ENCODE measurements at places on chromosomes 11 and 22. TPM values are rescaled to one million over a fixed set of nuclear protein-coding genes. Genes with fewer than 3 reads are reported as not detected.

DNA sequence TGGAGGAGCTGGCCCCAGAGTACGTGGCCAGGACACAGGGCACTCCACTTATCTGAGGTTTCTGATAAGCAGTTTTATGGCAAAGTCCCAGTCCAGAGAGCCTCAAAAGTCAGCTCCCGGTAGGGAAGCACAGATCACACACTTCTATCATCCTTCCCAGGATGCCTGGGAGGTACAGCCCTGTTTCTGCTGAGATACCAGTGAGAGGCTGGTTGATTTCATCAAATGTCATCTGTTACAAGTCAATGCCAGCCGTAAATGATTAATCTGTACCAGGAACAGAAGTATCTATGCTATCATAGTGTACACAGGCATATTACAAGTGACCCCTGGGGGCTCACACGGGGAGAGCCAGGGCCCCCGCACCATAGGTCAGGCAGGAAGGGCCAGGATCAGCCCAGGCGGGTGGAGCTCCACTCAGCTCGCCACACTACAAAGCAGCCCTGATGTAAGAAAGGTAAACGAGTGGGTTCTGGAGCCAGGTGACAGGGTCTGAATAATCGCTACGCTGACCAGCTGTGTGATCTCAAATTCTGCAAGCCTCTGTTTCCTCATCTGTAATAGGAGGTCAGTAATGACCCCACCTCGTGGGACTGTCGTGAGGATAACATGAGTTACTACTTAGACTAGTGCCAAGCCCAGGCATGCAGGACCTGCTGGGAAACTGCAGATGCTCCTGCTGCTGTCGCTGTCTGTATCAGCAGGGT, 17.6 kb downstream of the PLA2G6 start:
- DNase-seq: no peak

- no peak for DNase-seq
Measured at GRCh38 chr11:65478388-65479183, 20.3 kb upstream of the MALAT1 start.

DNA sequence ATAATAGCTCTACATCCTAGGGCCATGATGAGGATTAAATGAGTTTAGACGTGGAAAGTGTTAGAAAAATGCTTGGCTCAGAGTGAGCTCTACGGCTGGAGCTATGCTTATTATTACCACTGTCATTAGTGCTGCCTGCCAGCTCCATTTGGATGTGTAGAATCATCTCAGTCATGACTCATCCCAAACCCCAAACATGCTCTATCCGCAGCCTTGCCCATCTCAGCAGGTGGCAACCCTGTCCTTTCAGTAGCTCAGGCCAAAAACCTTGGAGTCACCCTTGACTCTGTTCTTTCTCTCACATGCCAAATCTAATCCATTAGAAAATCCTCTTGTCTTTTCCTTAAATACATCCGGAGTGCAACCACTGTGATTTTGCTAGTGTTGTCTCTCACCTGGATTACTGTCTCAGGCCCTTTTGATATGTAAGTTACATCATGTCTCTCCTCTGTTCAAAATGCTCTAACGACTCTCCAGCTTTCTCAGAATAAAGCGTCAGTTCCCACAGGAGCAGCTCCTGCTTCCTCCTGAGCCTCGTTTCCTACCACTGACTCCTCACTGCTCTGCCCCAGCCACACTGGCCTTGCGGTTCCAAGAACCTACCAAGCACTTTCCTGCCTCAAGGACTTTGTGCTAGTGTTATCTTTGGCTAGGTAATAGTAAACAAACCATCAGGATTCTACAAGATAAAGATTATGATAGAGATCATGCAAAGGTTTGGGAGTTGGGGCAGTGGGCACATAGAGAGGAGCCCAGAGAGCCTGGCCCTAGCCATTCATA, 10.5 kb upstream of the CHRM1 start:
- DNase-seq: no peak

- no peak for DNase-seq
Measured at GRCh38 chr22:32615874-32616564, 141.4 kb downstream of the FBXO7 start.

GRCh38 chr22:22786301-22787115, 101.1 kb upstream of the IGLL5 start:
- DNase-seq: no peak

GRCh38 chr22:28771195-28771791, 1.2 kb upstream of the CCDC117 start:
- no peak for DNase-seq

- DNase-seq: no peak
Measured at GRCh38 chr22:42375982-42376381, 56.2 kb downstream of the NFAM1 start.

DNA sequence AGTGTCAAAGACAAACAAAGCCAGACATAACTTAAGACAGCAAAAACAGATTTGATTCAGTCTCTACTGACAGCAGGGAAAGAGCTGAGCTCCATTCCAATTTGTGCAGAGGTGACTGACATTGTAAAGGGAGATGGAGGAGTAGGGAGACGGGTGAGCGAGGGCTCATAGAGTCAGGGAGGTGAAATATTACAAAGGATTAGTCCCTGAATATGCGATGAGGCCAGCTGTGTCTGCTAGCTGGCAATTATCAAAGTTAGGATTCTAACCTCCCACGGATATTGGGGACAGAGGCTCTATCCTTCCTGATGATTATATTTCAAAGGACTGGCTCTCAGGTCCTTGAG, 8.3 kb downstream of the PLAAT2 start:
- DNase-seq: no peak

GRCh38 chr11:78802058-78802761, 227.5 kb upstream of the NARS2 start:
- no peak for DNase-seq

- no peak for DNase-seq
Measured at GRCh38 chr11:72039856-72040401, 40.4 kb downstream of the NUMA1 start.

- DNase-seq: no peak
Measured at GRCh38 chr11:117259417-117259816, 26.9 kb downstream of the RNF214 start.

- no peak for DNase-seq
Measured at GRCh38 chr22:43996170-43996980, 27.7 kb upstream of the PARVB start.

- DNase-seq: no peak
Measured at GRCh38 chr22:18067121-18067520, 10.7 kb upstream of the PEX26 start.

DNA sequence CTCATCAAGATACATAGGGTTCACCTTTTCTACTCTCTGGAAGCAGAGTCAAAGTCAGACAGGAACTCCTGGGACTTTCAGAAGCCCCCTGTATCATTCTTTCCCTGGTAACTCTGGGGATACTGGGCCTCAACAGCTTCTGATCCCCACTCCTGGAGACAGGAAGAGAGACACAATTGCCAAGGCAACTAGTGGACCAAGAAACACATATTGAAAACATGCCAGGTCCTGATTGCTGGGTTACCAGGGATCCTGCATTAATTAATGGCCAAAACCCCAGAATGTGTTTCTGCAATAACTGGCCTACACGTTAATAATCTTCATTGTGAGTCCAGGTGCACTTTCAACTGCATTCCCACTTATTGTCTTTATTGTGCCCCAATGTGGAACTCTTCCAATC, 260.8 kb upstream of the POU2AF2 start:
- no peak for DNase-seq

DNA sequence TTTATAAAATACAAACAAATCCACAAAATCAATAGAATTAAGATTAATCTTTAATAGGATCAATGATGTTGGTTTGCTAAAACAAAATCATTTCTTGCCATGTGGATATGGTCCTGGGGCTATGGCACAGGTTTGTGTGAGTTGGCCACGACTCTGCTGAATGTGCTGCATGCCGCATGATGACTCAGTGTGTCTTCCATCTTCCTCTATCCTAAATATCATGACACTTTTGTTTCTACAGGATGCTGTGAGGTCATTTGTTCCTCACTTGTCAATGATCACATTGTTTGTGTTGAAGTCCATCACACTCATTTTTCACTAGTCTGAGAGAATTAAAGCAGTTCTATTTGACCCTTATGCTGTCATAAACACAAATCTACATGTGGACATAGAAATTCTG, 167.2 kb upstream of the ZBED5 start:
- DNase-seq: no peak

DNA sequence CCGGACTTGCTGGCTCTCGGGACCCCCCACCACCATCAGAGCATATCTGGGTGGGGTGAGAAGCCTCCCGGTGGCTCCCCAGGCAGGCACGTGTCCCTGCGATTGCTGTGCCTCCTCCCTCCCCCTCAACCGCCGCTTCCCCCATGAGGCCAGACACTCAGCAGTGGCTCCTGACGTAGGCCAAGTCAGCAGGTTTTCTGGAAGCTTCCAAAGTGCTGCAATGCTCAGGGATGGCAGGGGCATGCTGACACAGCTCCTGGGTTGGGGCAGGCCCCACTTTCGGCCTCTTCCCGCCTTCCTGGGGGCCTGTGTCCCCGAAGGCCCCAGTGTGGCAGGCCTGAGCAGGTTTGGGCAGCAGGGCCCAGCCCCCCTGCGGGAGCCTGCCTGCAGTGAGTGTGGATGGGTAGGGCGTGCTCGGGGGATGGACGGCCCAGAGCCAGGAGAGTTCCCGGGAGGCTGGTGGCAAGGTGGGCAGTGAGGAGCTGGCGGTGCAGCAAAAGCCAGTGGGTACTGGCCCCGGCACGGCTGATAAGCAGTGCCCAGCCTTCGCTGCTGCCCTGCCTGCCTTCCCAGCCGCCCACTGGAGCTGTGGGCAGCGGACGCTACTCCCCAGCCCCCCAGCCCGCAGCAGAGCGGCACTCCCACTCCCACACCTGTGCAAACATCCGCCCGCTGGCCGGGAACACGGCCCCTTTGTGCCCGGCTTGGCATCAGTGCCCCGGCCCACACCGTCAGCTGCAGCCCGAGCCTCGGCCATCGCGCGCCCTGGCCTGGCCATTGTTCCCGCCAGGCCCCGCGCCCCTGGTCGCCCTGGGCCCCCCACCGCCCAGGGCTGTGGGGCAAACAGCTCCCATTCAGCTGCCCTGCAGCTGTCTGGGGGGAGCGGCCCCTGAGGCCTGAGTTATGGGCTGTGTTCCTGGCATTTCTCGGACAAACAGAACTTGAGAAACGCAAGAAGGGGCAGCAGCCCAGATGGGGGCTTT, 125.0 kb downstream of the KCNQ1OT1 start:
- DNase-seq: no peak

DNA sequence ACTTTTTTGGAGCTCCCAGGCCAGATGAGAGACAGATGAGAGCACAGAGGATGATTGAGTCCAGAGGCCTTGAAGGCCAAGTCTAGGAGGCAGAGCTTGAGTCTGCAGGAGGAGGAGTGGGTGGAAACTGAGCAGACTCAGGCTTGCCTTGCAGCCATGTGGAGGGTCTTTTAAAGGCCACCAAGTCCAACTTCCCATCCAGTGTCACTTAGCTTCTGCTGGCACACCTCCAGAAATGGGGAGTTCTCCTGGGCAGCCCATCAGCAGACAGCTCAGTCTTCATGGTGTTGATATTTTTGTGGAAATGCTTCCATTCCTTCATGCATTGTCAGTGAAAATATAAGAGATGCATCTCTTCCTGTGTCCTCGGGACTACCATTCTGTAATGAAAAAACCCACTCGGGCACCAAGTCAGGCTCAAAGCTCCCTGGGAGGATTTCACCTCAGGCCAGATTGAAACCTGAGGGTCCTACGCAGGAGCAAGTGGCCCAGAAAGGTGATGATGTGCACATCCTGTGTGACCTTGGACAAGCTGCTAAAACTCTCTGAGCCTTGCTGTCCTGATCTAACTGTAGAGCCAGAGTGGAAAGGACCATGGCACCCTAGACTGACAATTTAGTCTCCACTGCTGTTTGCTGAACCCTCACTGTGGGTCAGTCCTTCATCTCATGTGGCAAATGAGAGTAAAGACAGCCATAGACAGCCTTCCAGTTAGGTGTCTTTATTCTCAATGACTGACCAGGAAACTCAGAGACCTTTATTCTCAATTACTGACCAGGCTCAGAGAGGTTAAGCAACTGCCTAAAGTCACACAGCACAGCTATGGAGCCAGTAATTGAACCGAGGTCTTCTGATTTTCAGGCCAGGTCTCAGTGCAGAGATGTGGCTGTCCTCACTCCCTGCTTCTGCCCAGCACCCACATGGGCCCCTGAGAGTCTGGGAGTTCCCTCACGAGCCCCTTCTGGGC, 2.9 kb upstream of the LRRC32 start:
- DNase-seq: no peak

DNA sequence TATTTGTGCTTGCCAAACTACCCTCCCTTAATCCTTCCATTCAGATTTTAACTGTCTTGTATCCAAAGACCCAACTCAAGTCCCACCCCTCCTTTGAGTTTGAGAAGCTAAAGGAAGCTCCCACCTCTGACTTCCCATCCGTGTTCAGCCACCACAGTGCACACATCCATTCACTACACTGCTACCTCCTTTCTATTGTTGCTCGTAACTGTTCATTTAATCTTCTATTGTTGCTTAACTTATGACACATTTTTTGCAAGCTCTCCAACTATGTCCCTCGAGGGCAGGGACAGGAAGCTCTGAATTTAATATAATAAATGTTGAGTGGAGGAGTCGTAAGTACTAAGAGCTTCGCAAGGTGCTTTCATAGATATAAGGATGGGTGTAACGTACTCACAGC, 10.4 kb downstream of the LARGE1 start:
- no peak for DNase-seq

DNA sequence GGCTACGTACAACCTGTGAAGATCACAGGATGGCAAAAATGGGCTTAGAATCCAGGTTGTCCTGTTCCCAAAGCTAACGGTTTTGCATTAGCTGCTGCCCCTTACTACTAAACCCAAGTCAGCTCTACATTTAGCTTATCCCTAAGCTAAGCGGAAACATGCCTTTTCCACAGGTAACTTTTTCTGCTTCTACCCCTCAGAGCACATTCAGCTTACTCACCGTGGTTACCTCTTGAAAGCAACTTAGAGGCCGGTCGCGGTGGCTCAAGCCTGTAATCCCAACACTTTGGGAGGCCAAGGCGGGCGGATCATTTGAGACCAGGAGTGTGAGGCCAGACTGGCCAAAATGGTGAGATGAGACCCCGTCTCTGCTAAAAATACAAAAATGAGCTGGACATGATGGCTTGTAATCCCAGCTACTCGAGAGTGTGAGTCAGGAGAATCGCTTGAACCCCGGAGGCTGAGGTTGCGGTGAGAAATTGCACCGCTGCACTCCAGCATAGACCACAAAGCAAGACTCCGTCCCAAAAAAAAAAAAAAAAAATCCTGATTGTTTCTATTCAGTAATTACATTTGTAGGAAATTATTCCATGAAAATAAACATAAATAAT, 790 bp upstream of the TMEM41B start:
- DNase-seq: no peak

- DNase-seq: no peak
Measured at GRCh38 chr22:40404251-40405177, 34.1 kb downstream of the SGSM3 start.

GRCh38 chr11:116492600-116492999, 280.2 kb downstream of the BUD13 start:
- no peak for DNase-seq

- no peak for DNase-seq
Measured at GRCh38 chr11:65553301-65554001, 4.7 kb downstream of the LTBP3 start.

Gene MMP11
- 21.8 TPM for polyA plus RNA-seq

Gene RNF215
- 23.8 TPM for polyA plus RNA-seq

Gene CARD18
- polyA plus RNA-seq: not detected

Gene FOLR2
- 8.3 TPM for polyA plus RNA-seq

Gene NLRP14
- 0.87 TPM for polyA plus RNA-seq

Gene BDNF
- polyA plus RNA-seq: 1.3 TPM

Gene MMP20
- polyA plus RNA-seq: not detected

Gene SMC1B
- 0.33 TPM for polyA plus RNA-seq

Gene PAMR1
- 11.2 TPM for polyA plus RNA-seq

Gene CDK2AP2
- 68.5 TPM for polyA plus RNA-seq

Gene ADM
- 7.8 TPM for polyA plus RNA-seq

Gene LRRC32
- 57.5 TPM for polyA plus RNA-seq

Gene C11orf54
- 234 TPM for polyA plus RNA-seq

Gene OR52I2
- not detected for polyA plus RNA-seq

Gene ARRB1
- polyA plus RNA-seq: 24.5 TPM

Gene OR52A1
- 0.05 TPM for polyA plus RNA-seq

Gene AGBL2
- 13.9 TPM for polyA plus RNA-seq

All from left renal cortex interstitium (tissue), 4 donors.